Fibroblast of skin of left biceps (primary cell): ENCODE measurements at places on chromosomes 2 and 18.

GRCh38 chr18:60044290-60045006, 144.7 kb downstream of the PMAIP1 start:
- peak; percentile 81 for DNase-seq

- no peak for DNase-seq
These were observed 147.1 kb downstream of the PLEKHA3 start for GRCh38 chr2:178627401-178627800.

GRCh38 chr2:50004667-50005066, 850.4 kb upstream of the FSHR start:
- no peak for DNase-seq

GRCh38 chr2:45009303-45009927, at the start of gene SIX2:
Gene SIX2 (minus strand): TSS chr2:45009452. CDS start chr2:45009110, 342 bp downstream.
- DNase-seq = peak; percentile 71

GRCh38 chr2:140526575-140526974, 1604.2 kb downstream of the LRP1B start:
- DNase-seq = peak; percentile 6

GRCh38 chr2:220789961-220790360, 782.1 kb downstream of the EPHA4 start:
- peak; percentile 5 for DNase-seq

GRCh38 chr2:8857709-8858108, 20.3 kb upstream of the KIDINS220 start:
- no peak for DNase-seq

DNA sequence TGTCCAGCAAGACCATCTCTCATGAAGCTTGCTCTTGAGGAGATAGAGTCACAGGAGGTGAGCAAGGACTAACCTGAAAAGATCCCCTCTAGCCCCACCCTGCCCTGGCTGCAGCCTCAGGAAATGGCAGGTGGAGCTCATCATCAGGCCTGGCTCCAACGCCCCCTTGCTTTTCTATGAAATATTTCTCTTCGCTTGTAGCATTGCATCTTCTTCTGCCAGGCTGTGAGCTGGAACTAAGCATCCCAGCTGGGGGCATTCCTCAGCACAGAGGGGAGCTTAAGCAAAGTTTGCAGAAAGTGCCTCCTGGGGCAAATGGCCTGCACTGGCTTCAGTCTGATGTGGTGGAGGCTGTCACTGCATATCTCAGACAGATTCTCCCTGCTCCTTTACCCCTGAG, 90.1 kb upstream of the LGALSL start:
- DNase-seq = no peak

DNA sequence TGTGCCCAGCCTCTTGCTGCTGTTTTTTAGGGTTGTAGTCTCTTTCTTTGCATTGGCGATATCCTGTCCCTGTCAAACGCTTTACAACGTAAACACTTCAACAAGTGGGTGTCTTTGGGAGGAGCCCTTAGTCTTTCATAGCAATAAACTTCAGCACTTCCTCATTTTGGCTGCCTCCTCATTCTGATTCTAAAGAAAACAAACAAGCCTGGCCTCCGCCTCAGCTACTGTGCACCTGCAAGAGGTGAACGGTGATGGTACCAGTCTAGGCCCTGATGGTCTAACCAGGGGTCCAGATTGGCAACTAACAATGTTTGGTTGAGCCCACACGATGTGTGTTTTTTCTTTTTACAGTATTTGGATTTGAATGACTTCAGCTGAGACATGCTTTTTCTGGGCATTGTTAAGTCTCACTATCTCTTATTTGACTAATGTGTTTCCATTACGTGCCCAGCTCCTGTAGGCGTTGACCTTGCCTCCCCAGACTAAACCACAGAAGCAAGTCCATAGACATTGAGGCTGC, 53.2 kb upstream of the CUL3 start:
- no peak for DNase-seq

DNA sequence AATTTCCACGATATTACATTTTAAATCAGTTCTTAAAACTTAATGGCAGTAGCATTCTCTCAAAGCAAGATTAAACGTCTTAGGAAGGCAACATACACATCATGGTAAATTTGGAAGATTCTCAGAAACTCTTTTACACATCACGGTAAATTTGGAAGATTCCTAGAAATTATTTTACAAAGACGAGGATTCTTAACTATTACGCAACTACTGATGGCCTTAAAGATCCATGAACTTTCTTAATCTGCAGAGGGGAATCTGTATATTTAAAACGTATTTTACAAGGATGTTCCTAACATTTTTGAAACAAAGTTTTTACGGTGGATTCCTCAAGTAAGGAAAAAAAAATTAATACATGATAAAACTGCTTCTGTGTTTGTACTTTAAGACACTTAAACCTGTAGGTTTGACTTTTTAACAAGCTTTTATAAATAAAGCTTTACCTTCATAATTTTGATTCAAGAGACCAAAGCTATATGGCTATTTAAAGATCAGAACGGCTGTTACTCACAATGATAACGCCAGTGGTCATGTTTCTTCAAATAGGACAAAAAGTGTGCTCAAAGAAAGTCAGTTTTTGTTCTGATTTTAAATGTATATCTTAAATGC, 1.7 kb downstream of the ATF2 start:
- DNase-seq = no peak

GRCh38 chr2:64990876-64991275, 1.7 kb downstream of the SLC1A4 start:
- no peak for DNase-seq

GRCh38 chr2:205868053-205868452, 185.8 kb downstream of the NRP2 start:
- no peak for DNase-seq

- no peak for DNase-seq
These were observed 457.8 kb upstream of the MEX3C start for GRCh38 chr18:51655327-51655698.

DNA sequence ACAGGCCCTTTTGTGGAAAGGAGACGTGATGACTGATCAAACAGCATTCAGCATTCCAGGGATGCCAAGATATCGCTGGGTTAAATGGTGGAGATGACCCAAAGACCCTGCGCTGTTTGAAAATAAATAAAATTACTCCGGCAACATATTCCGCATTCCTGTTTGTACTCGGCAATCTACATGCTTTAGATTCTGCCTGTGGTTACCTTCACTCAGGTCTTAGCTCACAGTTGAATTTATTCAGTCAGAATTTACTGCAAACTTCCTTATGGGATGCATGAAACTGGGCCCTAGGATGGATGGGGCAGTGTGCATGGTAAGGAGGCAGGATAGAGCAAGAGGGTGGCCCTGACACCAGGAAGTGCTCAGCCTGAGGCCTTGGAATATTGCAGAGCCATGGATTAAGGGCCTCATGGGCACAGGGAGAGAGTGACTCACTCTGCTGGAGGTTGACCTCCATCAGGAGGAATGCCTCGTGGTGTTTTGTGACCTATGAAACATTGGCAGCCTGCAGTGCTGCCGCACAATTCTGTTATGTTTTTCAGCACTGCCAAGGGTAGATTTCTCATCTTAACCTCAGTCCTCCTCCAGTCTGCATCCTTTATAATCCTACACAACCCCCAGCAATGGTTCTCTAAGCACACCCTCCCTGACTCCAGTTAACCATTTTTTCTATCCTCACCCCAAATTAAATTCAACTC, 321.4 kb downstream of the IRS1 start:
- DNase-seq = peak; percentile 42

DNA sequence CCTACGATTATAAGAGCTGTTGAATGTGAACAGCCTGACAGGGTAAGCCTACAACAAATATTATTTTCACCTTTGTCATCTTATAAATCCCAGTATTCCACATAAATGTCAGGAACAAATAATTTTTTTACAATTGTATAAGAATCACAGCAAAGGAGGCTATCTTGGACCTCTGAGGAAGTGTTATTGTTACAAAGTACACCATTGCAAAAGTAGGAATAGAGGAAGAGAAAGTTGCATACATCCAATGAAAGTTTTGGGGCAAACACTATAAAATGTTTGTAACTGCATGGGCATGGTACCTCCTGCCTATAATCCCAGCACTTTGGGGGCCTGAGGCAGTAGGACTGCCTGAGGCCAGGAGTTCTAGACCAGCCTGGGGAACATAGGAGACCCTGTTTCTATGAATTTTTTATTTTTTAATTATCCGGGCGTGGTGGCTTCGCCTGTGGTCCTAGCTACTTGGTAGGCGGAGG, 715 bp upstream of the MEMO1 start:
- DNase-seq = no peak

- no peak for DNase-seq
These were observed 5.8 kb upstream of the SEMA4C start for GRCh38 chr2:96875498-96876268.

DNA sequence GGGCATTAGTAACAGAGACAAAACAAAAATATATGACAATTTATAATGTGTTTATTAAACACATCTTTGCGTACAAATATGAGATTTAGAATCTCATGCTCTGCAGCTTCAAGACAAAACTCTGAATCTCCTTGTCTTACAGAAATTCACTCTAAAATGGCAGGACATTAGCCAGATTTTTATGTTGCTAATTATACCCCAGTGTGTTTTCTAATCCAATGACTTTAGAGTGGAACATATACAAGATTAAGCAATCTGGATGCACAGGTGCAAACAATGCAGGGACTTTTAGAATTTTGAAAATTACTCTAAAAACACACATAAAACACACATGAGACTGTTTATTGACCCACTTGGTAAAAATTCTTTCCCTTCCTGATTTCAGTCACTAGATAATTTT, 85.9 kb downstream of the CALCRL start:
- no peak for DNase-seq

- DNase-seq = no peak
These were observed 67.6 kb downstream of the CRIM1 start for GRCh38 chr2:36423172-36423571.

- no peak for DNase-seq
These were observed 50.0 kb downstream of the TGIF1 start for GRCh38 chr18:3500016-3500415.

DNA sequence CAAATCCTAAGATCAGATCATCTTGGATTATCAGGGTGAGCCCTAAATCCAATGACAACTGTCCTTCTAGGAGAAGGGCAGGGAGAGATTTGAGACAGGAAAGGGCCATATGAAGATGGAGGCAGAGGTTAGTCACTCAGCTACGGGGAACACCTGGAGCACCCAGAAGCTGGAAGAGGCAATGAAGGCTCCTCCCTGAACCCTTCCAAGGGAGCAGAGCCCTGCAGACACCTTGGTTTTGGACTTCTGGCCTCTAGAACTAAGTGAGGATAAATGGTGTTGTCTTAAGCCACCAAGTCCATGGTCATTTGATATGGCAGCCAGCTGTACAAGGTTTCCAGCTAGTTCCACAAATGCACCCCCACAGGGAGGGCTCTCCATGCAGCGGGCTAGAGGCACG, 6.9 kb upstream of the PTPN2 start:
- DNase-seq = no peak

DNA sequence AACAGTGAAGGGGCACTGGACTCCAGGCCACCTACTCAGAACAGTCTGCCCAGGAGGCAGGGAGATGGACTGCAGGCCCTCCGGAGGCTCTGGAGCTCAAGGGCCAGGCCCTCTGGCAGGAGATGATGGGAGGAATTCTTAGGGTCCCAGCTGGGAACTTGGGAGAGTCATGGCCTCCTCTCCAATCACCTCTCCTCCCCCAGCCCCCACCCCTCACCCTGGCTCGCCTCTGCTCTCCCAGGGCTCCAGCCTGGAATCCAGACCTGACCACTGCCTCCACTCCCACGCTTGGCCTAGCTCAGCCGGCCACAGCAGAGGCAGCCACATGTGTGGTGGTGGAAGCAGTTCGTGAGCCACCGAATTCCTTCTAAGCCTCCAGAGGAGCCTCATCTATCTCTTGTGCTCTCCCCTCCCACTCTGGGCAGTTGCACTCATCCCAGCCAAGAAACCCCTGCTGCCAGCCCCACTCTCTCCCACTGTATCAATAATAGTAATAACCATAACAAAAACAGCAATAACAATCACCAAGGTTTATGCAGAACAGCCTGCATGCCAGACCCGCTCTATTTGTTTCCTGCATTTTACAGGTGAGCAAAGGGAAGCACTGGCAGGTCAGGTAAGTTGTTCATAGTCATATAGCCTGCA, 67.4 kb downstream of the TNS1 start:
- DNase-seq = peak; percentile 34

GRCh38 chr2:151827564-151828142, 568 bp downstream of the ARL5A start:
- no peak for DNase-seq

DNA sequence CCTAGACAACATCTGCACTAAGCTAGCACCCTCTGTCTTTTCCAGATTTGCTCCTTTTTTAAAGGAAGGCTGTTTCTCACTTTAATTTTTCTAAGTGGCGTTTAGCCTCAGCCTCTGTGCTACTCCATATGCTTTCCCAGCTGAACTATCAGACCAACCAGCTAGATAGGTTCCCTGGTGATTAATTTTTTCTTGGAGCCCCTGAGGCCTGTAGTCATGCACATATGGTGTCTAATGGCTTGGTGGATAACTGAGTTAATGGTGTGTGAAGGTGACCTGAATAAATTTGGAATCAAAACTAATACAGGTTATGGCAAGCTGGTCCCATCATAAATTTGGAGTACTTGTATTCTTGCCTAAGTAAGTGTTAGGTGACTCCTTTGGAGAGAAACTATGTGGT, 135.5 kb downstream of the MGAT5 start:
- no peak for DNase-seq

GRCh38 chr2:26521913-26522180, 43.9 kb upstream of the OTOF start:
- DNase-seq = no peak
